Smooth muscle cell of trachea (primary cell): ENCODE measurements at places on chromosomes 3 and 15. TPM values are rescaled to one million over a fixed set of nuclear protein-coding genes. Genes with fewer than 3 reads are reported as not detected.

Gene ARPC4
- total RNA-seq: 190 and 245 TPM in 2 replicates

Gene AGBL1
- total RNA-seq: not detected in 2 replicates

Gene SCAANT1
- not detected in 2 replicates for total RNA-seq

Gene ZNF148
- total RNA-seq: 35.1 and 38.9 TPM in 2 replicates

Gene CPLX3
- not detected in 2 replicates for total RNA-seq

Gene IL5RA
- total RNA-seq: not detected in 2 replicates

Gene ZNF80
- not detected in 2 replicates for total RNA-seq

Gene BFSP2
- not detected in 2 replicates for total RNA-seq

Gene ZNF660
- total RNA-seq: 1.6 and 2.5 TPM in 2 replicates

Gene WNT5A
- total RNA-seq: 3.6 and 5.3 TPM in 2 replicates

Gene CCR1
- total RNA-seq: 4.5 and 7.6 TPM in 2 replicates

Gene NISCH
- total RNA-seq: 76.1 and 104 TPM in 2 replicates

Gene XCR1
- total RNA-seq: under 0.01 TPM in 1 of 2 replicates, not detected in the other

Gene CCR8
- not detected in 2 replicates for total RNA-seq

Gene PLD1
- 17.6 and 24.1 TPM in 2 replicates for total RNA-seq

Gene RTP1
- total RNA-seq: not detected in 2 replicates

Gene RPL39L
- total RNA-seq: 13.1 and 35.6 TPM in 2 replicates

Gene DNAH12
- total RNA-seq: under 0.01 and 0.17 TPM in 2 replicates

Gene C2CD4B
- total RNA-seq: 0.15 TPM in 1 of 2 replicates, not detected in the other

Gene MB21D2
- total RNA-seq: 6.1 and 8.1 TPM in 2 replicates

Gene KNG1
- total RNA-seq: not detected in 2 replicates

Gene SSUH2
- 0.17 TPM in 1 of 2 replicates, not detected in the other for total RNA-seq

Gene GASK1A
- 1.6 and 4.5 TPM in 2 replicates for total RNA-seq

Gene CPA3
- not detected in 2 replicates for total RNA-seq

Gene ADPGK
- 61.2 and 74.8 TPM in 2 replicates for total RNA-seq

Gene USP13
- 12.4 and 23.4 TPM in 2 replicates for total RNA-seq

Gene HRG
- not detected in 2 replicates for total RNA-seq

Gene IQCF5
- total RNA-seq: not detected in 2 replicates

Gene RYR3
- not detected in 2 replicates for total RNA-seq

Gene DISP2
- total RNA-seq: under 0.01 and 2.2 TPM in 2 replicates
